T-helper 2 cell treated with Interferon-gamma antibody and Interleukin-4, amounts not matched to agents 5 μg/mL and 100 μg/mL, for 36 hours (primary cell): ENCODE measurements at places on chromosomes 6 and 20.

DNA sequence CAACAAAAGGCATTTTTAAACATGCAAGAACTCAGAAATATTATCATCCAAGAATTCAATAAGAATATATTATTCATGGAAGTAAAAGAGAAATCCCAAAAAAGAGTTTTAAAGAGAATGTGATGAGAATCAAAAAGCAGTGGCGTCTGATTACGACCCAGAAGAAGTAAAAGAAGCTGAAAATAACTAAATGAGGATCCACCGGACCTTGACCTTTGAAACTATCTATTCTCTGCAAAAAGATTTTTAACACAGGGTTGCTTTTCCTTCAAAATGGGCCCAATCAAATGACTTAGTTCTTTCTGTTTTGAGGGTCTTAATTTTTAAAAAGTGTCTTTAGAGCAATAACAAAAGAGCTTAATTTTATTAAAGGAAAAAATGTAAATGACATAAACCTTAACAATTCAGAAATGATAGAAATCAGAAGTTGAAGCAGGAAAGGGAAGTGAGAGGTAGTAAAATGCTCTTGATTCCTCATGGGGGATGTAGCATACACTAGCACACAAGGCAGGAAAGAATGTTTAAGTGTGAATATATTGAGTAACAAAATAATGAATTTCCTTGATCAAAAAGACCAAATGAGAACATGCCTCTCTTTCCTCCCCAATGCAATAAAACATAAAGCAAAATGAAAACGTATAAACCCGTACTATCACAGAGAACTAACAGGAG lies 223.1 kb upstream of the PRDM1 start:
- no peak for DNase-seq

- DNase-seq: no peak
Observed at GRCh38 chr6:163530406-163530805, 115.9 kb downstream of the QKI start.

DNA sequence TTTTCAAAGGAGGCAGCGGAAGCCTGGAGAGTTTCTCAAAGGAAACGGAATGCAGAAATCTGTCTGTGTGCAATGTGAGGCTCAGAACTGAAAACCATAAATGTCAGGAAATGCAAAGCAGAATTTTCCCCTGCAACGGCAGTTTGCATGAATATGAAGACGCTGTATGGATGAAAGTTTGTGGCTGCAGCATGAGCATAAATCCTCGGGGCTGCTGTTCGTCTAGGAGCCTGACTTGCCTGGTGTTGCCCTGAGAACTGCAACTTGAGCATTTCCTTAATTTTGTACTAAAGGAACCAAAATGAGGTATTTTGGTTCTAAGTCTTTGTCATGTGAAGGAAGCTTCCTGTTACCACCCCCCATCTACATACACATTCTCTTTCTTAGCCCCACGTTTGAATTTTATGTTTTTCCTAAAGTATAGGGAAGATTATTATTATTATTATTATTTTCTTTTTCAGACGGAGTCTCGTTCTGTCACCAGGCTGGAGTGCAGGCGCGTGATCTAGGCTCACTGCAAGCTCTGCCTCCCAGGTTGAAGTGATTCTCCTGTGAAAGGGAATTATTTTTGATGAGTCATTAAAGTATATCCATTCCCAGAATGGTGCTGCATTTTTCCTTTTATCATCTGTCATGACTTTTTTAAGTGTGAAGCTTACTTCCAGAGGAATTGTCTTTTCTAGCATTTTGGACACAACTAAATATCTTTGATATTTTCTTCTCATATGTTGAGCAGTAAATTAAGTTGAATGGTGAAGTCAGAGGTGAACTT lies 33.1 kb downstream of the MTHFD1L start:
- no peak for DNase-seq

DNA sequence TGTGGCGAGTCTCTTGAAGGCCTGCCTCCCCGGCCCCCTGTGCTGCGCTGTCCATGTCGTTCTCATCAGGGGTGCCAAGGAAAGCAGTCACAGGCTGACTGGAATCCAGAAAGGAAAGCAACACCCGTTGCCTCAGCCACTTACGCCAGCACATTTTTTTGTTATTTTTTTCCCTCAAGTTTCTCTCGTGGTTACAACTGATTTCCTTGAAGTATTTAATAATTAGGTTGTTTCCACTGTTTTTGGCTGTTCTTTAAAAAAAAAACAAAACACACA lies 17.9 kb upstream of the SLC22A1 start:
- DNase-seq: no peak

- no peak for DNase-seq
Observed at GRCh38 chr6:112214739-112215269, 39.6 kb downstream of the LAMA4 start.

GRCh38 chr20:41011551-41012067 lies 17.0 kb upstream of the TOP1 start:
- DNase-seq: no peak
